CD4-positive, alpha-beta T cell treated with Interferon alpha-2 for 1 hour (primary cell): ENCODE measurements at places on chromosomes 5 and 9.

- no peak for DNase-seq
Measured at GRCh38 chr5:172336264-172336663, 52.7 kb upstream of the UBTD2 start.

- no peak for DNase-seq
Measured at GRCh38 chr5:135232958-135233357, 166.1 kb downstream of the MACROH2A1 start.

- no peak for DNase-seq
Measured at GRCh38 chr9:134030821-134031470, 5.7 kb downstream of the BRD3OS start.

GRCh38 chr5:137236252-137236651 is 262.9 kb downstream of the SPOCK1 start:
- DNase-seq, result no peak

DNA sequence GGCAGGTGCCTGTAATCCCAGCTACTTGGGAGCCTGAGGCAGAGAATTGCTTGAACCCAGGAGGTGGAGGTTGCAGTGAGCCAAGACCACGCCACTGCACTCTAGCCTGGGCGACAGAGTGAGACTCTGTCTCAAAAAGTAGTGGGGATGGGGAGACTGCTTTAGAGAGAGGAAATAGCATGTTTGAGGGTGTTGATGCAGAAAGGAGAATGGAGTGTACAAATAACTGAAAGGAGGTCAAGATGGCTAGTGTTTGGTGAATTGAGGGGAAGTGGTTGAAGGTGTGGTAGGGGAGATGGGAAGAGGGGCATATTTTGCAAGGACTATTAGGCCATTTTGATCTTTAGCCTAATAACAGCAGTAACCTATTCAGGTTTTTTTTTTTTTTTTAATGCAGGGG is 18.2 kb downstream of the TENT2 start:
- DNase-seq, result peak; percentile 45

DNA sequence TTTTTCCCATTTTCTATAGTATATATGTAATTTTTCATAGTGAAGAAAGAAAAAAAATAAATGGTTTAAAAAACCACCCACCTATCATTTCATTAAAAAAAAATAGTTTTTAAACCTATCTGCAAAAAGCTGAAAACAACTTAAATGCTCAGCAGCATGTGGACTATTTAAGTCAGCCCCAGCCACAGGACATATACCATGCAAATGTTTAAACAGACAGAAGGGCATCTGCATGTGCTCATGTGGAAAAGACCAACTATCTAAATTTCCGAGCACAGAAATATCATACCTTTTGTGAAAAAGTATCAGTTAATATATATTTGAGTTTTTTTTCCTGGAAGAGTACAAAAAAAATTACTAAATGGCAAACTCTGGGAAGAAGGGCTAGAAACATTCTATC is 143.4 kb downstream of the EPB41L4A start:
- DNase-seq, result no peak

DNA sequence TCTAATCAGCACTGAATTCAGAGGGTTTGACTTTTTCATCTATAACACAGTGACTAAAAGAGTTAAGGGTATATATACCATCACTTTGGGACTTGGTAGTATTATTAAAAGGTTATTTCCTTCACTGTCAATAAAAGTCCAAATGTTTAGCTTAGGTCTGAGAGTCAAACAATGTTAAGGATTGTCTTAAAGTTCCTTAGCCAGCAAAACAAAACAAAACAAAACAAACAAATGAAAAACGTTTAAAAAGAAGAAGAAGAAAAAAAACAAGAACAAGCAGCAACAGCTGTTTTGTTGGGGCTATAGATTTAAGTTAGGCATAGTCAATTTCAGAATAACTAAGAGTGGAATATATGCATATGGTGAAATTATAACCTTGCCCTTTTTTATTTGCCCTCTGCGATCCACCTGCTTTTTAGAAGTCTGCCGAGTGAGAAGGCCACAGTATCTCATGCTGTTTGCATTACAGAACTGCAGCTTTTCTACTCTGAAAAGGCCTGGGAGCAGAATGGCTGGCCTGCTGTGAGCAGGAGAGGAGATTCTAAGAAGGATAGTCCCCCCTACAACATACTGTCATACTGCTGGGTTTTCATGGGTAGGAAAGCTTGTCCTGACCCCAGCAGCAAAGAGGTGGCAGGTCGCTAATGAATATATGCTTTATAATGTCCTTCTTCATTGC is 141.7 kb downstream of the NTRK2 start:
- no peak for DNase-seq

DNA sequence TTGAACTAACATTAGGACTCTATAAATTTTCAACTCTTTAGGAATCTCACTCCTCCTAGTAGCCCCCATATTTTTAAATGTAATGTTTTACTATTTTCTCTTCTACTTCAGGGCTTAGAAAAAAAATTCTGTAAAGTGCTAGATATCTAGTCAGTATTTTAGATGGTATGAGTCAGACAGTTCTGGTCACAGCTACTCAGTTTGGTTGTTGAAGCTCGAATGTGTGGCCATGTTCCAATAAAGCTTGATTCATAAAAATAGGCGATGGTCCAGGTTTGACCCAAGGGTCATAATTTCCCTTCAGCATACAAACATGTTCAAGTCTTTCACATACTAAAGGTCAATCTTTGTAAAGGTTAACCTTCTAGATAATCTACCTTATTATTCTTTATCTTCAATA is 566.0 kb upstream of the CDH18 start:
- no peak for DNase-seq

DNA sequence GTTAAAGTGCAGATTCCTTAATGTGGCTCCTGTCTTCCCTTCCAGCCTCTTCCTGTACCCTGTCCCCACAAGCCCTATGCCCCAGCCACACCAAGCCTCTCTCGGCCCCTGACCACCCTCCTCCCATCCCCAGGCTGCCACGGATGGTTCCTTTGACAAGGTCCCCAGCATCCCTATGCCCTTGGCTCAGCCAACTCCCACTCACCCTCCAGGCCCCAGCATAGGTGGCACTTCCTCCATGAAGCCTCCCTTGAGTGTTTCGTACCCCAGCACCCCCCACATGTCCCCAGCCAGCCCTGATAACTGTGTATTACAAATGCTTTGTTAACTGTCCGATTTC is 115.5 kb upstream of the TBC1D2 start:
- DNase-seq, result no peak

- no peak for DNase-seq
Measured at GRCh38 chr9:99569840-99570239, 251.8 kb upstream of the NR4A3 start.
